MG63 (cell line): ENCODE measurements at places on chromosomes 2 and 18. TPM values are rescaled to one million over a fixed set of nuclear protein-coding genes. Genes with fewer than 3 reads are reported as not detected.

GRCh38 chr18:68284236-68284780, 430.6 kb downstream of the TMX3 start:
- no peak for DNase-seq

Gene XDH
- 0.69 TPM in 1 of 2 replicates, not detected in the other for total RNA-seq

GRCh38 chr2:27216416-27217137, 592 bp upstream of the CAD start:
- no peak for DNase-seq

Gene TEKT4
- not detected in 2 replicates for total RNA-seq

DNA sequence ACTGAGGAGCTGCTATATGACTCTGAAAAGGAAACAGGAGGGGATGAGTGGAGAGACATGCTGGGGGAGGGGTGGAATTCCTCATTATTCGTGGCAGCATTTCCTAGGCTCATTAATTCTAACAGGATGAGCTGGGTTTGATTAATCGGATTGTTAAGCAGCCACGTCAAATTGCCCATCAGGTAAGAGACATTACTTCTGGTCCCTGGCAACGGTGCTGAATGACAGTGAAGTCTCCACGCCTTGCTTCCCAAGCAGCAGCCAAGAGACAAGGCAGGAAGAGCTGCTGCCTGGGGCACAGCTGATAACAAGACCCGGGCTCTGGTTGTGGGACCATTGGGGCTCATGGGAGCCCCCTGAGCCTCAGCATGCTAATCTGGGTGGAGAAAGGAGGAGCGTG, 86.6 kb downstream of the MARCHF4 start:
- DNase-seq = no peak

Gene ZNF385B
- not detected in 2 replicates for total RNA-seq

Gene BUB1
- total RNA-seq = 54.3 and 87.3 TPM in 2 replicates

DNA sequence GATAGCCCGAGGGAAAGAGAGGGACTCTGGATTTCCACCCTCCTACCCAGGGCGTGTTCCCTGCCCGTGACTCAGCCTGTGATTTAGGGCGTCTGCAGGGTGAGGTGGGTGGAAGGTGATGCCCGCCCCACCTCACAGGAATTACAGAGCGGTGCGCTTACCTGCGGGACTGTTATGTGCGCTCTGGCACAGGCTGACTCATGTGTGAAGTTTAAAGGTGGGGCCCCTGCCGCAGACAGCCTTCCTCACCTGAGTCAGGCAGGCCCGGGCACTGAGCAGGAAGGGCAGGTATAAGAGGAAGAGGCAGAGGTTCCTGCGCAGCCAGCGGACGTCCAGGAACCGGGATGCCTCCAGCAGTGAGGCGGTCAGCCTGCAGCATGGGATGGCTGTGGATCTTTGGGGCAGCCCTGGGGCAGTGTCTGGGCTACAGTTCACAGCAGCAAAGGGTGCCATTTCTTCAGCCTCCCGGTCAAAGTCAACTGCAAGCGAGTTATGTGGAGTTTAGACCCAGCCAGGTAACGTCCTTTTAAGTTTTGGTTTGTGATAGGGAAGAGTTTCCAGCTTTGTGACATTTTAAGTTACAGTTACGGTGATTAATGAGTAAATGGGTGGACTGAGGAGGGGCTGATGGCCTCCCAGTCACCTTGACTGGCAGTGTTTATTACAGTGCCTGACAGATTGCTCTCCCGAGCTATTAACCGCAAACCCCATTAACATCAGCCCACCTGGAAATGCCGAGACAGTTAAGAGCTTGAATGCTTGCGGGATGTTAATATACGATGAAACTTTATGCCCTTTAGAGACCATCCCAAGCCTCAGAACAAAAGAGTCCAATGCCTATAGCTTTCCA, 141.6 kb upstream of the TTC39C start:
- no peak for DNase-seq
